ENCODE measurements at places on chromosomes 16 and 17.

DNA sequence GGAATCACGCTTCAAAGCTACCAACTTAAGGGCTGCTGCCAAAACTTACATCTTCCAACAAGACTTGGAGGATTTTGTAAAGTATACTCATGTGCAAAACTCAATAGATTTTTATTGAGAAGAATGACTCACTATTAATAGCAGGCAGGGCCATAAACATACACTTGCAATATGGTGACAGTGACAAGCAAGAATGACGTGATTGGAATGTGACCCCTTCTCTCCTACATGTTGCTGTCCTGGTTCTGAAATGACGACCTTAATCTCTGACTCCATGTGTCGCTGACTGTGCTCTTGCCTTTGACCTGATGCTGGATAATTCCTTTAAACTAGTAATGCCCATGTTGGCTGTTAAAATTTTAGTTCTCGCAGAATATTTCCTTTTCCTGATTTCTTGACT, 174.5 kb downstream of the PARN start:
- DNase-seq = no peak

DNA sequence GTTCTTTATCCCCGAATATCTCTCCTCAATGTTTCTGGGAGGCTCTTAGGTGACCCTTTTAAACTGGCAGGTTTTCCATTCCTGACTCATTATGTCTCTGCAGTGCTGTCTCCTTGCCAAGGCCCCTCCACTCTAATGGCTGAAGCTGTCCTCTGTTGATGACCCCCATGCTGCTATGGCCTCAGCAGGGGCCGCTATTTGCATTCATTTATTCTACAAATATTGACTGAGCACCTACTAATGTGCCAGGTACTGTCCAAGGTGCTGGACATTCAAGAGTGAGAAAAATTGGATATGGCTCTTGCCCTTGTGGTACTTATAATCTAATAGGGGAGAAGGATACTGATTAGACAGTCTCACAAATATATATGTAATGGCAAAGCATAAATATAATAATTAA, 55.4 kb downstream of the GP2 start:
- DNase-seq = no peak

DNA sequence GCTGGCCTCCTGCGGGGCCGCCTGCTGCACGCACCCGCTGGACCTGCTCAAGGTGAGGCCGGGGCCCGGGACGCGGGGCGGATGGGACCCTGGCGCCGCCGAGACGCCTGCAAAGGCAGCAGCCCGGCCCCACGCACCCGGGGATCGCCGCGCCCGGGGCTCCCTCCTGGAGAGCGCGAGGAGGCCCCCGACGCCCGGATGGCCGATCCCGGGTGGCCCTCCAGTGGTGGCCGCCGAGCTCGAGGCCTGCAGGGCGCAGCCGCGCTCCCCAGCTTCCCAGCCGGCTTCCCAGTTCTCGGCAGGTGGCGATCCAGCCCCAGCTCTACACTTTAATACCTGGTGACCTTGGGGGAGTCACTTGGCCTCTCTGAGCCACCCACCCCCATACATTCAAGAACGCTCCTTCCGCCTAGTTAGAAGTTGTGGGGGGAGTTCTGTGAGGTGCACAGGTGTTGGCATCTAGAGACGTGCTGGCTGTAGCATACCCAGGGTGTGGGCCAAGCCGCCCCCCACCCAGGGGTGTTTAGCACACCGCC, 452 bp downstream of the SLC25A10 start:
- DNase-seq = no peak

DNA sequence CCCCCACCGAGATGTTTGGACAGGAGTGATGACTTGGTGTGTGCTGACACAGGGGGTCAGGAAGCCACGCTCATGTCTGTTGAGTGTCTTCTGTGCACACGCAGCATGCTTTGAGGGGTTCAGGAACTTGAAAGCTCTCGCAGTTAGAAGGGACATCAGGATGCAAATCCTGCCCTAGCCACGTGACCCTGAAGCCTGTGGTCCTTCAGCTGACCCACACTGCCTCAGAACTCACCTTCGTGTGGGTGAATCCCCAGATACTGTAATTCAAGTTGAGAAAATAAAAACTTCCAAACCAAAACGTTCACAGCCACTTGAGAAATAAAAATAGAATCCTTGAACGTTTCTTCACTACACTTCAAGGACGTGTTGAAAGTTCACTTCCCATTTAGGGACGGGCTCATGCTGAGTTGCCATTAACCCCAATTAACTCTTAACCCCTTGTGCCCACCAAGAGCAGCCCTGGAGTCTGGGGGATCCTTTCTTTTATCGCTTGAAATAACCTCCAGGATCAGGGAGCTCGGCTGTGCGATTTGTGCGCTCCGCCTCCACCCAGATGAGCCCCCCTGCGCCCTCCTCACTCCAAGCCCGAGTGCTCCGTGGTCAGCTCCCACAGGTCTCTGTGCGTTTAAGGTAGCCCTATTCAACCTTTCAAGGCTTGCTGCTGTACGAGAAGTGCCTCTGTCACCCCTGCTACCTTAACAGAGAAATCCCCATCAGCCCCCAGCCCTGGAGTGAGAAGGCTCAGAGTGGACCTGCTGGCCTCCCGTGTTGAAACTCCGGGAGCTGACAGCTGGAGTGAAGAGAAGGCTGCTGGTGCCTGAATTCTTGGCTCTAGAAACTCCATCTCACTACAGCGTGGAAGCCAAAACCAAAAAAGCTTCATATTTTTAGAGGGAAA, 36.2 kb upstream of the NAT9 start:
- no peak for DNase-seq

GRCh38 chr17:59278406-59278805, 53.0 kb upstream of the YPEL2 start:
- no peak for DNase-seq

DNA sequence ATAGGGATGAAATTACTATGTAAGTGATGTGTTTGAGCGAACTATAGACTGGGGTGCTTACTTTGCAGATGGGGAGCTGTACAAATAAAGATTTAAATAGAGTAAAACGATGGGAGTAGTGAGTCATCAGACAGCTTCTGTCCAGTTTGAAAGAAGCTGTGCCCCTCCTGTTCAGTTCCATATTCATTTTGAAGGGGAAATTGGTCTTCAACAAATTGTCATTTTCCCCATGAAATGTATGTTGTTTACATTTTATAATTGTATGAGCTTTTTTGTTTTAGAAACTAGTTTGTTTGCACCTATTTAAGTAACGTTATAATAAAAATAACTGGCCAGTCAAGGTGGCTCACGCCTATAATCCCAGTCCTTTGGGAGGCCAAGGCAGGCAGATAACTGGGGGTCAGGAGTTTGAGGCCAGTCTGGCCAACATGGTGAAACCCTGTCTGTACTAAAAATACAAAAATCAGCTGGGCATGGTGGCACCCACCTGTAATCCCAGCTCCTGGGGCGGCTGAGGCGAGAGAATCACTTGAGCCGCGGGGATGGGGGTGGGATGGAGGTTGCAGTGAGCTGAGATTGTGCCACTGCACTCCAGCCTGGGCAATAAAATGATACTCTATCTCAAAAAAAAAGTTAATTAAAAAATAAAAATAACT, 20.2 kb downstream of the SEC14L1 start:
- no peak for DNase-seq

DNA sequence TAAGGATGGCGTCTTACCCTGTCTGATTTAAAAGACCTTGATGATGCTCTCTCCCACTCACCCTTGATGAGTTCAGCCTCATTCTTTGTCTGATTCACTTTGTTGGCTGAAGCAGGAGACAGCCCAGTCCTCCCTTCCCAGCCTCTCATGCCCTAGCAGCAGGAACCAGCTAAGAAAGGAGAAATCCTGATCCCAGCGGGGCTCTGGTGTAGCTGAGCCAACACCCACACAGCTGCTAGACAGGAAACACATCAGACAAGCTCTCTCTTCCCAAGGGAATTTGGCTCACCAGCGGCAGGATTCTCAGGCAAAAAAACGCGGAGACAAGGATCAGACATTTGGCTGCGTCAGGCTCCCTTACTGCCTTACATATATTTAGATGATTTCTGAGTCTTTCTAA, 211.5 kb downstream of the CDH11 start:
- DNase-seq = no peak

DNA sequence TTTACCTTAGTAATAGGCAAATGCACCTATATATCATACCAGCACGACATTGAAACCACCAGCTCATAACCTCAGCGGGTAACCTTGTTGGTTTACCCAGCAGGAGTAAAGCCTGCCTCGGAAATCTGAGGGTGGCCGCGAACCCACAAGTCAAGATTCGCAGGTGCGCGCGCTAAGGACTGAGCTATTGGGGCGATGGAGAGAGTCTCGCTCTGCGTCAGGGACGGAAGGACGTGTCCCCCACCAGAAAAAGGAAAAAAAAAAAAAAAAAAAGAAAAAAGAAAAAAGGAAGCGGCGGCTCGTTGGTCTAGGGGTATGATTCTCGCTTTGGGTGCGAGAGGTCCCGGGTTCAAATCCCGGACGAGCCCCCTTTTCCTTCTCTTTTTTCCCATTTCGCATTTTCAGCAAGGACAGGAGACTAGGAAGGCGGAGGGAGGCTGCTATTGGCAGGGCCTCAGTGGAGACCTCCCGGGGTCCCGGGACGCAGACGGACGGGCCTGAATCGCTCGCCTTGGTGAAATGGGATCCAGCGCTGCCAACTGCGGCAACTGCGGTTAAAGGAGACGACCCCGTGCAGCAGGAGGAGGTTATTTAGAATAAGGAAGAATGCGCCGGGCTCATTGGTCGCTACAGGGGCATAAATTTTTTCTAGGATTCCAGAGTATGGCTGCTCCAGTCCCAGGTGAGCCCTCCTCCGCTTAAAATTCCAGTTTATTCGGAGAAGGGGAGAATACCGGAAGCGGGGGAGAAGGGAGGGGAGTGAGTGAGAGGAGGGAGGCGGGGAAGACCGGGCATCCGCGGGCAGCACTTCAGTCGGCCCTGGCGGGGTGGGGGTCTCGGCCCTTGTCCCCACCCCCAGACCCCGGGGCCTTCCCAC, at the start of gene OR1F1:
Gene OR1F1, plus strand, starts transcription at position 407 of the 877 bp plus-strand sequence.
- DNase-seq = peak; percentile 64

DNA sequence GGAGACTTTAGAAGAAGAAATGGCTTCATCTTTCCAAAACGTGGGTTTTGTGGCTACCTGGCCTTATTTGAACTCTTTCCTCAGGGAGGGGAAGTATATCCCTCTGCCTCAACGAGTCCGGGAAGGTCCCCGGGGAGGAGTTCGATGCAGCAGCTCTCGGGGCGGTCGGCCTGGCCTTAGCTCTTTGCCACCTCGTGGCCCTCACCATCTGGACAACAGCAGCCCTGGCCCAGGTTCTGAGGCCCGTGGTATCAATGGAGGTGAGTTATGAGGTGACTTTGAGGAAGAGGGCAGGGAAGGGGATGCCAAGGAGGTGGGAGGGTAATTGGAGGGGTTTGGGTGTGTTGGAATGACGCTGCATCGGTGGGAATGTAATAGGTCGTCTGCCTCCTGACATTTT, 7.7 kb downstream of the ATXN2L start:
- no peak for DNase-seq

DNA sequence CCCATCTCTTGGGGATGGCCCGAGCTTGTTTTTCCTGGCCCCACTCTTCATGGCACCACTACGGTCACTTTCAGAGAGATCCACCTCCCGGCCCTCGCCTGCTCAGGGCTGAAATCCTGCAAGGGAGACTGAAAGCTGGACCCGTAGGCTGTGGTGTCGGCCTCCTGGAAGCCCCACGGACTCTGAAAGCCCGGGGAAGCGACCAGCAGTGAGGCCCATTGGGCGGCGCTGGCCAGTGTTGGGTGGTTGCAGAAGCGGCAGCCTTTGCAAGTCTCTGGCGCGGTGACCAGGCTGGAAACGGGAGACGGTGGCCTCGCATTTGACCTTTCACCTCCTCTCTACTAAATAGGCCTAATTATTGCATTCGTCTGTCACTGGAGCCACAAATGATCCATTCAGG, 186.0 kb upstream of the FOXF1 start:
- no peak for DNase-seq

- DNase-seq = no peak
These were observed 42.5 kb upstream of the ATP2A3 start for GRCh38 chr17:4006745-4007211.

- no peak for DNase-seq
These were observed 12.2 kb upstream of the PPP1R27 start for GRCh38 chr17:81846743-81847689.

- no peak for DNase-seq
These were observed 199.8 kb downstream of the CYB561 start for GRCh38 chr17:63246344-63246743.

DNA sequence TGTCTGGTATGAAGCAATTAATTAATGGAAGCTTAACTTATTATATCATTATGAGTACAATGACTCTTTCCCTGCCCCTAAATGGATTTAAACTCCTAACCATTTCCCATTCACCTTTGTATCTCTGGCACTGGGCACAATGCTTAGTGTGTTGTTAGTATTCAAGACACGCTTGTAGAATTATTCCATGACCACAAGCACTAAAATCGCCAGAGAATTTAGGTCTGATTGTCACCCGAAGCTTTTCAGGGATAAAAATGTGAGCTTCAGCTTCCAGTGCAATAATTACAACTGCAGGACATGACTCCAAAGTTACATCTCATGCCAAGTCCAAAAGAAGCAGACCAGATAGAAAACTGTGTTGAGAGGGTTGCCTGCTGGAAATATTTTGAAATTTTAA, 101.6 kb downstream of the CDH8 start:
- DNase-seq = no peak

GRCh38 chr17:60369727-60370126, 22.2 kb downstream of the USP32 start:
- DNase-seq = no peak

DNA sequence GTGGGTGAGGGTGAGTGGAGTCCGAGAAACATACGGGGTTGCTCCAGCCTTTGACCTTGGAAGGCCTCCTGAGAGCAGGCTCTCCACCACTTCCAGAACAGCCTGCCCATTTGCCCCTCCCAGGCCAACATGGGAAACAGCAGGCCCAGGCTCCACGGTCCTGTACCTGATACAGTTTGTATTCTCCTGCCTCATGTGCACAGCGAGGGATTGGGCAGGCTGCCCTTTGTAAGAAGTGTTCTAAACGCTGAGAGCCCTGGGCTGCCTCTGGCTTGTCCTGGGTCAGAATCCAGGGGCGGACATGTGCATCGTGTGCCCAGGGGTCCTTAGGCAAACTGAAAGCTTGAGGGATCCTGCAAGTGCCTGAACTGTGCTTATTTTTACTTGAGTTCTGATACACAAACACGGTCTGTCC, 3.4 kb upstream of the CBX2 start:
- no peak for DNase-seq

DNA sequence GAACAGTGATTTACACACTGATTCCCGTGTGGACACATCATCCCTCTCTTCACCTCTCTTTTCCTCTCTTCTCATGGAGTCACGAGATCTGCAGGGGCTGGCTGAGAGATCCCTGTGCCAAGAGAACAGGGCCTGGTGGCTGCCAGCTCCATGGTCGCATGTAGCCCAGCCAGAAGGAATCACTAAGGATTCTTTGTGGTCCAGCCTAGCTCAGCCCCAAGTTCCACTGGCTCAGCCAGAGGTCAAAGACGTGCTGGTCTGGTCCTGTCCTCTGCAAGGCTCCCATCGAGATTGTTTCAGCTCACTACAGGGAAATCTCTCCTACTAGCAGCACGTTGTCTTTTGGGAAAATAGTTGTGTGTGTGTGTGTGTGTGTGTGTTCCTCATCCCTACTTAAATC, 66.4 kb downstream of the NDEL1 start:
- DNase-seq = no peak
